Glomerular endothelial cell (primary cell): ENCODE measurements at places on chromosomes 4 and X. TPM values are rescaled to one million over a fixed set of nuclear protein-coding genes. Genes with fewer than 3 reads are reported as not detected.

Gene TRMT10A
- 4.5 and 7.2 TPM in 2 replicates for total RNA-seq

Gene S100G
- not detected in 2 replicates for total RNA-seq

Gene SMR3B
- total RNA-seq = not detected in 2 replicates

Gene GPR82
- not detected in 2 replicates for total RNA-seq

Gene VEGFD
- 0.76 TPM in 1 of 2 replicates, not detected in the other for total RNA-seq

Gene SCARB2
- total RNA-seq = 154 and 216 TPM in 2 replicates

Gene SRD5A3
- total RNA-seq = 16.9 and 18.6 TPM in 2 replicates

Gene CDX4
- not detected in 2 replicates for total RNA-seq

Gene SHROOM2
- total RNA-seq = 41.9 and 46.0 TPM in 2 replicates

Gene ASIC5
- not detected in 2 replicates for total RNA-seq

Gene ARAP2
- total RNA-seq = 0.58 and 1.4 TPM in 2 replicates

Gene NIPAL1
- total RNA-seq = 2.8 and 3.3 TPM in 2 replicates

Gene TMEM154
- total RNA-seq = 6.7 and 8.6 TPM in 2 replicates

Gene PDGFC
- total RNA-seq = 10.9 and 13.7 TPM in 2 replicates

Gene KLHL15
- 2.8 and 3.4 TPM in 2 replicates for total RNA-seq

Gene RBM47
- 0.44 and 2.0 TPM in 2 replicates for total RNA-seq

Gene PNCK
- total RNA-seq = not detected in 2 replicates

Gene PNMA6A
- 2.1 and 2.5 TPM in 2 replicates for total RNA-seq

Gene GYG2
- 0.29 and 0.53 TPM in 2 replicates for total RNA-seq
